Stimulated activated CD8-positive, alpha-beta memory T cell treated with anti-CD3 and anti-CD28 coated beads, Interleukin-7, amount 100 ng/mL, for 24 hours (primary cell): ENCODE measurements at places on chromosomes 3 and 15.

DNA sequence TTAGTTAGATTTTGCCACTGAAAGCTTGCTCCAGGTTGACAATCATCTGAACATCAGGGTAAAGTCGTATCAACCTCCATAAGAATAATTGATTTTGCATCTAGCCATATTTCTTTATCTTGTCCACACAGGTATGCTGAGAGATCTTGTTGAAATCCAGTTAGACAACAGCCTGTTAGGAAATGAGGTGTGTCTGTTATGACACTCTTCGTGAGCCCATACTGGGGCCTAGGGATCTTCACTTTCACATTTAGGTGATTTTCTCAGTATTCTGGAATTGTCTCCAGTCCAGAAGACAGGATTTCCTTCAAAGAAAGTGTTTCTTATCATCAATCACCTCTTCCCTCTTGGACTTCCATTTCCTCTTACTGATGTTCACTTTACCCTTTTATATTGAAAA lies 18.1 kb downstream of the DNAJB11 start:
- no peak for DNase-seq

DNA sequence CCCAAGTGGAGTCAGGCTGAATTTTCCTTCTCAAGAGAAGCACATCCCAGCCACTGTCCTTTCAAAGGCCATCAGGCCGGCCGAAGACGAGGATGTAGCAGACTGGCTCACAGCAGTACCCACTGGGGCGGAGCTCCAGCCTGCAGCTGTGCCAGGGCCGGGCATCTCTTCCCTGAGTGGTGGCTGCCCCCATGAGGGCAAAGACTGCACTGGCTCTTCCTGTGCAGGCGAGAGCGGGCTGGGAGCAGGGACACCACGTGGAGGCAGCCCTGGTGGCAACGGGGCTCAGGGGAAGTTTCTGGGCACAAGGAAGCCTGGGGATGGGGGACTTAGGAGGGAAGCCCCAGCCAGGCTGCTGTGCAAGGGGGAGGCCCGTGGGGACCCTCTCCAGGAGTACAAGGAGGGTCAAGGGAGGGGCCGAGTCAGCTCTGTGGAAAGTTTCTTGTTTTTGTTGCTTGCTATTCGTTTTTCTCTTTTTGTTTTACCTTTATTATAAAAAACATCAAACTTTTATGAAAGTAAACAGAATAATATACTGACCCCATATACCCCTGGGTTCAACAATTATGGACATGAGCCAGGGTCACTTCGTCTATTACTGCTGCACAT lies 66.1 kb downstream of the RPN1 start:
- DNase-seq, result no peak

GRCh38 chr3:142850395-142851023 lies 38.4 kb downstream of the PCOLCE2 start:
- no peak for DNase-seq

DNA sequence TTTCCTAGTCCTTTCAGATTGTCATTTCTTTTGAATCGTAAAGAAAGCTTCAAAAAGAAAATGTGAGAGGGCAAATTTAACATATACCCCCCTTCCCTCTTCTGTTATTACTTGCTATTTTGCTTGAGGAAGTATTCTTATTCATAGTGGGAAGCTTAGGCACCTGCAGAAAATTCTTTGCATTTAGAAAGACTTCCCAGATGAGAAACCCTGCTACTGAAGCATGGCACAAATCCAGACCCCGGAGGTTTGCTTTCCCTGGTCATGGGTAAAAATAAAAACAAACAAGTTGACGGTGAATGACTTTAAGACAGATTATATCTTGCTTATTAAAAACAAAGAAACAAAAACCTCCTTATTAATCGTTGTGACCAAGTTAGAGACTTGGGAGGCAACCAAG lies 93.9 kb downstream of the IL5RA start:
- no peak for DNase-seq

GRCh38 chr3:46820852-46821251 lies 42.4 kb downstream of the MYL3 start:
- no peak for DNase-seq

DNA sequence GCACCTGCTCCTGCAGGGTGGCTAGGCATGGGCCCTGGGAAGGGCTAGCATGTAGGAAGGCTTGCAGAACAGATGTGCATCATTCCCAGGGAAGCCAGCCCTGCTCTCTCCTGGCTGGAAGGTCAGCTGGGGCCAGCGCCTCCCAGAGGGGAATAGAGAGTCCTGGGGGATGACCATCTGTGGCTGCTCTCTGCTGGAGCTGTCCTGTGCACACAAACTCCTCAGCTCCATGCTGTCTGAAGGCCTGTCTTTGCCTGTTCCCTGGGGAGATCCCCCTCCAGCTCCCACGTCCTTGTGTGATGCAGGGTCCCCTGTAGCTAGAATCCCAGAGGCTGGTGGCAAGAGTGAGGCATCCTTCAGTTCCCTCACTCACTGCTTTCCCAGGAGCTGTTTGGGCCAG lies 19.3 kb downstream of the IL16 start:
- no peak for DNase-seq

DNA sequence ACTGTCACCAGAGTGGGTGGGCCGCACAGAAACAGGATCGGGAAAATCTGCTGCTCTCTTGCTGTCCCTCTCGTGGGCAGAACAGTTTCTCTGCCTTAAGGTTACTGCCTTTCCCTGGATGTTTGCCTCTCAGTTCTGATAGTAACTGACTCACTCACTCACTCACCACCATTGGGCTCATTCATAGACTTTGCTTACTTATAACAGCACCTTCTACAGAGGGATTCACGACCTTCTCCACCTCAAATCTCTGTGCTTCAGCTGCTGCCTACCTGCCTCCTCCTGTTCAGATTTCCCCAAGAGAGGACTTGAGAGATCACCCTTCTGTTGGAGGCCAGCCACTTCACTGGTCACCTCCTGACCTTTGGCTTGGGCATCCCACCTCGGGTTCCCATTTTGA lies 147.7 kb upstream of the ICE2 start:
- no peak for DNase-seq

- no peak for DNase-seq
These were observed 977.5 kb downstream of the NAALADL2 start for GRCh38 chr3:175836617-175837016.
